ENCODE measurements at places on chromosomes 7 and 10.

DNA sequence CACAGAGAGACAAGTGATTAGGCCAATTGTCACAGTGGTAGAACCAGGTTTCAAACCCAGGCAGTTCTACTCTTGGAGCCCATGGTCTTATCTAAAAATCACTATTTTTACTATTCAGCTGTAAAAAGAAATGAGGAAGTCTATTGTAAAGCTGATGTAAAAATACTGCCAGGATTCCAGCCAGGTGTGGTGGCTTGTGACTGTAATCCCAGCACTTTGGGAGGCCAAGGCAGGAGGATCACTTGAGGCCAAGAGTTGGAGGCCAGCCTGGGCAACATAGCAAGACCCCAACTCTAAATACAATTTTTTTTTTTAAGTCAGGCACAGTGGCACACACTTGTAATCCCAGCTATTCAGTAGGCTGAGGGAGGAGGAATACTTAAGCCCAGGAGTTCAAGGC, 40.4 kb downstream of the HIP1 start:
- no peak for DNase-seq

GRCh38 chr10:63666836-63667383, 145.7 kb downstream of the REEP3 start:
- no peak for DNase-seq

GRCh38 chr10:132493246-132493755, 44.3 kb upstream of the INPP5A start:
- DNase-seq: no peak

DNA sequence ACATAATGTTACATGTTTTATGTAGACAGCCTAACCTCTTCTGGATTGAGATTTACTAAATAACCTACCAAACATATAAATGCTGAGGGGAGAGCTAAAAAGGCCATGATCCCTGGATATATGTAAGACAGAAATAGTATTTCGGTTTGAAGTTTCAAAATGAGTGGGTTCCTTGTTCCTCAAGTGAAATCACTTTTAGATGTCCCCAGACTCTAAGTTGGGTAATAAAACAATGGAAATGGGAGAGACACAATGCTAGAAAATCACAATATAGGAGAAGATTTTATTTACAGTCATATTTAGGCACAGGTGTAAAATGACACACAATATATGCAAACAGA, 56.5 kb downstream of the SHTN1 start:
- no peak for DNase-seq

DNA sequence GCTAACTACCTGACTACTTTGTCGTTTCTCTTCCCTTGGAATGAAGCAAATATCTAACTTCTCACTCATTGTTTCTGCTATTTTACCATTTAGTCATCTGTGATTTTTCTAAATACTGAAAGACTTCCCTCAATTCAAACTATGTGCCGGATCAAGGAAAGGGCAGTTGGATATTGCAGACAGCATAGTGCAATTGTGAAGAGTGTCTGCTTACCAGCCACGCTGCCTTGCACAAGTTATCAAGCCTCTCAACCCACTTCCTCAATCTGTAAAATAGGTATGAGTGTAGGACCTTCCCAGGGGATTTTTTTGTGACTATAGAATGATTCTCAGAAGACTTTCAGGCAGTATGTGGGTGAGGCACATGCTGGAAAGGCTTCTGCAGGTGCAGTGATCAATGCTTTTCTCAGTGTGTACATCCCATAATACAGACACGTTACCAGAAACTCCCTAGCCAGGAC, 54.3 kb downstream of the EGFR start:
- DNase-seq: no peak

DNA sequence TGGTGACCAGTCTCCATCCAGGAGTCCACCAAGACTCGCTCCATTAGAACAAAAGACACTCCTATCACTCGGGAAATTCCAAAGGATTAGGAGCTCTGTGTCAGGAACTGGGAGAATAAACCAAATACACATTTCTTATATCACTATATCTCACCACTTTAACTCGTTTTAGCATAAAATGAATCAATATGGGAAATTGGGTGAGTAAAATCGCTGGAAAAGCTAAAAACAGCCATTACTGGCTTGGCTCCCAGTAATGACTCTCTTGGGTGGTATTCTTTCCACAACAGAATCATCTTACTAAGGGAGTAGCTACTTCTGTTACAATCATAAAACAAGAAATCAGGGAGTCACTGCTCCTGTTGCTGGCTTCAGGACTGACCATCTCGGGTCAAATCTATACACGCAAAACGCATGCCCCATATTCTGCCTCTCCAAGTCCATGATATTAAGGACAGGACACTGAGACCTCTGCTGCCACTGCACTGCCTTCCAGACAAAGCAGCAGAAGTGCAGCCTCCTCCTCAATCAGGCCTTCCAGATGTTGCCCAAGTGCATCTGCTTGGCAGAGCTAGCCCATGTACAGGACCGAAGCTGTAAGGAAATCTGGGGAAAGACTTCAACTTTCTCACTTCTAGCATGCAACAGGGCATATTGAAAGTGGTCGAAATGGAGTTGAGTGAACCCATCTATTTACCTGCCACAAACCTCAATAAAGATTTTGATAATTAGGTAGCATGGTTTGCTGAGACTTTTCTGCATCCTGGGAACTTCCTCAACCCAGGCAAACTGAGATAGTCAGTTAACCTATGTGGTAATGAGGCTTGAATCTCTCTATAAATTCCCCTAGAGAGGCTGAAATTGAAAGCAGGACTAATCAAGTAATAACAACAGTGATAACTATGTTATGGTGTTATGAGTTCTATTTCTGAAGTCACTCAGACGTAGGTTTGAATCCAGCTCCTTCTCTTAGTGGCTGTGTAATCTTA, 14.4 kb upstream of the PANK1 start:
- no peak for DNase-seq

DNA sequence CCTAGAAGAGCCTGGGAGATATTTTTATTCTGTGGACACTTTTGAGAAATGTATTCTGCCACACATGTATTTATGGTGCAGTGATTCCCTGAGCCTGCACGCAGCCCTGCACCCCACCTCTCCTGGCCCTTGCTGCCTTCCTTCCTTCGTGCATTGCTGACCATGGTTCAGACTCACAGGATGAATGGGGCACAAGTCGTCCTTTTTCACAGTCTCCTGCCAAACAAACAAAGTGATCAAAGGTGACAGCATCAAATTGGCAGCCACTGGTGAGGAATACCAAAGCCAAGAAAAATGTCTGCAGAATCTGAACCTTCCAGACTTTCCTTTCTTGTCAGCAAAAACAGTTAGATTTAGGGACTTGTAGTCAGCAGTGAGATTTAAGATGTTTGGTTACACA, 215.0 kb downstream of the ACTR3B start:
- DNase-seq: no peak

- DNase-seq: no peak
Measured at GRCh38 chr7:149773446-149774236, at the start of gene ZNF467. Gene ZNF467 (minus strand): TSS chr7:149773588. CDS start chr7:149771032, 2,556 bp downstream.

Data from stimulated activated CD8-positive, alpha-beta memory T cell treated with anti-CD3 and anti-CD28 coated beads, Interleukin-4, amount 100 ng/mL, for 4 hours (primary cell).